ENCODE measurements at places on chromosomes 11 and 22.

DNA sequence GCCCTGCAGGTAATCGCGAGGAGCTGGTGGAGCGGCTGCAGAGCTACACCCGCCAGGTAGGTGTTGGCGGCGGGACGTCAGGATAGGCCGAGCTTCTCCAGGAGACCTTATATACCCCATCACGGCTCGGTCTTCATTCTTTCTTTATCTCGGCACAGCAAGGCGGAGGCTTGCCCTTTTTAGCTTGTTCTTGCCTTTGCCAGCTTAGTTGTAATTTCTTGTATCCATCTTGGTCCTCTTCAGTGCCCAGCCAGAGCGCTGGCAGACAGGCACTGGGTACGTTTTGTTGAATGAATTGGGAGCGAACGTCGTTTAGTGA, 459 bp downstream of the SF3B2 start:
- no peak for DNase-seq

DNA sequence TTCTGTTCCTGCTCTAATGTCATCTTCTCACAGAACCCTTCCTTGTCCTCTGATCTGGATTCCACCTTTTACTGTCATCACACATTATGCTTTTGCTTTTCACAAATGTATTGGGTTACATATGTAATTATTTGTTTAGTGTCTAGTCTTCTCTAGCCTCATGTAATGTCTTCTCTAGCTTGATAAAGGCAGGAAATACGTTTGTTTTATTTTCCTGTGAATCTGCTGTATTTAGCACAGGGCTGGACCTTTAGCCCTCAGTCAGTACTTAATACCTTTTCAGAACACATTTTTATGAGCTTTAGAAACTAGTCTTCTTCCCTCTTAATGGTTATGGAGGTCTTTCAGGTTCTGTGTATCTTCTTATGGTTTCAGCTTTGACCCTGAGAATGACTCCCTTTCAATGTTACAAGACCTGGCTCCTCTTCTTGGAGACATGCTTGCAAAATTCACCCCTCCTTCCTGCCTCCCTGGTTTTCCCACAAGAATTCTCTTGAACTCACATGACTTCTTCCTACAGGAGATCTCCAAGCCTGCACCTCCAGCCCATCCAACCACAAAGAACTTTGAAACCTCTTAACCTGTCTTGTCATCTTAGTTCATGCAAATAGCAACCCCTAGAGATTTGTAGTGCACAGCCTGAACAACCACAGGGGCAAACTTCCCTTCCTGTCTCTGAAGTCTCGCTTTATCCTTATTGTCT, 132.7 kb upstream of the DDI1 start:
- DNase-seq = no peak

- DNase-seq = no peak
Measured at GRCh38 chr22:44309137-44309536, 3.6 kb downstream of the SHISAL1 start.

- DNase-seq = no peak
Measured at GRCh38 chr11:62071408-62071807, 52.4 kb upstream of the INCENP start.

DNA sequence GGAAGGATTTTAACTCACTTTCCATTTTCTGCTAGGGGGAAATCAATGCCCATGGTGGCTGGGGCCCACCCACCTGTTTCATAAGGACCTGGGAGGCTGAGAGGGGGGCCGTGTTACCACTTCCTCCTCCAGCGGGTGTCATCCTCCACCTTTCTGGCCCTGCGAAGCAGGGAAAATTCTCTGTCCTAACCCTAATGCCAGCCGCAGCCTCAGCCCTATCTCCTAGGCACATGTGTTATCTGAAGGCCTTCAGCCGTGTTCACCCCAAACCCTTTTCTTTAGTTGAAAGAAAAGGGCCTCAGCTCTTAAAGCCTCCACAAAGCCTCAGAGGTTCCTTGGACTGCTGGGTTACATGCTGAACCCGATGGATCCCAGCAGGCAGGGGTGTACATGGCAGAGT, 55.4 kb upstream of the NECTIN1 start:
- no peak for DNase-seq

GRCh38 chr22:40024201-40025061, 29.7 kb downstream of the FAM83F start:
- peak; percentile 44 for DNase-seq

DNA sequence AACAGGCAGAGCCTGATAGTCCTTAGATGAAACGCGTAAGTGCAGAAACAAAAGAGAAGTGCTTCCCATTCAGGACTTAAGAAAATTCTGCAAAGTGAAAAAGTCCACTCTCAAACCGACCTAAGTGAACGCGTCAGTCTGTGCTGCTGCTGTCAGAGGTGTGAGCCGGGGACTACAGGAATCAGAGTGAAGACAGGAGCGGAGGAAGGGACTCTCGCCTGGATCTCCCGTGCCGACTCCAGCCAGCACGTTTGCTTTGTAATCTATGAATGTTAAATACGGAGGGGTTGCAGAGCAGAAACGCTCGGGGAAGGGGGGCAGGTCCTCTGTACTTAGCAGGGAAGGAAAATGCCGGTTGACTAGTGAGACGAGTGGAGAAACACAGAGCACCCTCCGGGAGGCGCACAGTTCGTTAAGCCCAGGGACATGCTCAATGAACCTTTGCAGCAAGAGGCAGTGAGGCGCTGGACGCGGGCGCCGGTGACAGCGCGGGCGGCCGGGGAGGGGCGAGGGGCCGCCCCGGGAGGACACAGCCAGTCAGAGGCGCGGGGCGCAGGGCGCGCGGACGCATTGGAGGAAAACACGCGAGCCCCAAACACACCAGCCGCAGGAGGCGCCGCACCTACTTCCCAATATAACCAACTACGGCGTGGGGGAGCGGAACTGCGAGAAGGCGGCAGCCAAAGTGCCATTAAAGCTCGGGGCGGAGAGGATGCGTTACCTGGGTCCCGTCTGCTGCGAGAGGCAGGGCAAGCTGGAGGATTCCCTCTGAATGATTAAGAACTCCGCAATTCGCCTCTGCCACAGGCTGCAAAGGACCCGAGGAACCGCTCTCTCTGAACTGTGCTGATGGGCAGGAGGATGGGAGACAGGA, at the start of gene CNTN5:
TSS of gene CNTN5 (plus strand) at position 598 of the 874 bp plus-strand sequence.
- DNase-seq = no peak

GRCh38 chr22:17783312-17783711, 9.0 kb upstream of the BID start:
- DNase-seq = no peak

- DNase-seq = no peak
Measured at GRCh38 chr11:109016724-109017123, 351.9 kb downstream of the DDX10 start.

GRCh38 chr11:128725630-128726319, 31.9 kb downstream of the FLI1 start:
- peak; percentile 33 for DNase-seq

GRCh38 chr22:48092866-48093265, 1330.4 kb downstream of the TBC1D22A start:
- no peak for DNase-seq
